ENCODE measurements at places on chromosomes 5 and 9.

- DNase-seq = no peak
Measured at GRCh38 chr5:159911349-159911748, 4.9 kb upstream of the ADRA1B start.

GRCh38 chr5:111394586-111394985 lies 117.7 kb downstream of the STARD4 start:
- no peak for DNase-seq

DNA sequence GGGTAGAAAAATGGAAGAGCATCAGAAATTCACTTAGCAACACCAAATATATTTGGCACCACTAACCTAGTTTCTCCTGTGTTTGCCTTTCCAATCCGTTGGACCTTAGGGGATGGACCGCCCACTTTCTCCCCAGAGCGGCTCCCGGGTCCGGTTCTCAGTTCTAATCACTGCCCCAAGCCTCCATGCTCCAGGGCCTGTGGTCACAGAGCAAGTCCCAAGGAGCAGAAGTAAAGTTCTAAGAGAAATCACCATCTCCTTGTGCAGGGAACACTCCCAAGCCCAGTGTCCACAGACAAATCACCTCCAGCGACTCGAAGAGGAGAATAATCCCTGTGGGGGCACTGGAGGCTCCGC lies 728 bp upstream of the SLC1A1 start:
- DNase-seq = no peak

- DNase-seq = no peak
Measured at GRCh38 chr5:9278921-9279603, 266.8 kb downstream of the SEMA5A start.

DNA sequence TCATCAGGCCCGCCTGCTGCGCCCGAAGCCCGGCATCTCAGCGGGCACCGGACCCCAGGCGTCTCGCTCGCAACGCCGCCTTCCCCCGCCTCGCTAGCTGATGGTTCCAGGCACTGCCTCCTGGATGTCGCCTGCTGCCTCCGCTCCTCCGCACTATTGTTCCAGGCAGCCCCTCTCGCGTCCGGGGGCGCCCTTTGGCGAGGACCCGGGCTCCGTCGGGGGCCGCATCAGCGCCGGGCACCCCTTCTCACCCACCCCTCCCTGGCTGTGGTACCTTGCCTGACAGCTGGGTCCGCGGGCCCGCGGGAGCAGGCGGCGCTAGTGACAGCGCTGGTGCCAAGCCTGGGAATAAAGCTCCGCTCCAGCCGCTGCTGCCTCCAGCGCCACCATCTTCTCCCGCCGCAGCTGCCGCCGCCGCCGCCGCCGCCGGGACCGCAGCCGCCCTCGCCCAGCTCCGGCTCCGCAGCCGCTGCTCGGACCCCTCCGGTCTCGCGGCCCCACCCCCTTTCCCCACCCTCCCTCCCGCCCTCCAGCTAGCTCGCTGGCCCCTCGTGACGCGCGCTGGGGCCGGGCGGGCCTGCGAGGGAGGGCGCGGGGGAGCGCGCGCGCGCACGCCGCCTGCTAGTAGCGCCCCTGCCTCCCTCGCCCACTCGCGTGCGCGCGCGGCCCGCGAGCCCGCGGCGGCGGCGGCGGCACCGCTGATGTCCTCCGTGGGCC lies at the start of gene APBA1:
Gene APBA1 (minus strand): TSS at position 493 of the 717 bp plus-strand sequence.
- DNase-seq = no peak

- no peak for DNase-seq
Measured at GRCh38 chr9:96501633-96502538, 51.9 kb downstream of the HABP4 start.

GRCh38 chr5:170743876-170744212 lies 39.7 kb upstream of the GABRP start:
- no peak for DNase-seq

DNA sequence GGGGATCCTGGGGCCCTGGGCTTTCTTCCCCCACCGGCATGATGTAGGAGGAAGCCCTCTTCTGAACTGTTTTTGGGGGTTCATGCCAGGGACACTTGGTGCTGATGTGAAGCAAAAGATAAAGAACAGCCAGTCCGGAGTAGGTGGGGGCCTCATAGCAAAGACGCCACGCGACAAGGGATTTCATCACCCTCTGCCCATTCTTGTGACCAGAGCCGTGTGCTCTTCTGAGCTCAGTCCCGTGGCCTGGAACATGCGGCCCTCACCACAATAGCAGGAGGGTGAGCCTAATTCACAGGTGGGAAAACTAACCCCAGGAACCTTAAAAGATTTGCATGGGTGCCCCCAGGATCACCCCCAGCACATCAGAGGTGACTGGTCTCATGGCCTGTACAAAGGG lies 225.9 kb downstream of the HSPA4 start:
- no peak for DNase-seq

GRCh38 chr9:36191290-36191645 lies 547 bp downstream of the CLTA start:
- DNase-seq = no peak

DNA sequence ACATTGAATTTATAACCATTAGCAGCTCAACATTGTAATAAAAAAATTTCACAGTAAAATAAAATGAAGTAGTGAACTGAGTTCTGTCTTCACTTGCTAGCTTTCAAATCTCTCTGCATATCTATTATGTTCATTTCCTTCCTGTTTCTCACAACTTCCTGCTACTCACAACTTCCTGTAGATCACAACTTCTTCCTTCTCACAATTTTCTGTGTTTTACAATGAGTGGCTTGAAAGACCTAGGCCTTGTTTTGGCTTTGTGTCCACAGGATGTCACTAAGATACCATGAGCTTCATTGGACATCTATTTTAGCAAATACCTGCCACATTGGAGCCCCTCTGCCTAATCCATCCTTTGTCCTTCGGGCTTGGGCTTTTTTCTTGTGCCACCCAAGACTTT lies 480.3 kb upstream of the ADAMTS16 start:
- DNase-seq = no peak

DNA sequence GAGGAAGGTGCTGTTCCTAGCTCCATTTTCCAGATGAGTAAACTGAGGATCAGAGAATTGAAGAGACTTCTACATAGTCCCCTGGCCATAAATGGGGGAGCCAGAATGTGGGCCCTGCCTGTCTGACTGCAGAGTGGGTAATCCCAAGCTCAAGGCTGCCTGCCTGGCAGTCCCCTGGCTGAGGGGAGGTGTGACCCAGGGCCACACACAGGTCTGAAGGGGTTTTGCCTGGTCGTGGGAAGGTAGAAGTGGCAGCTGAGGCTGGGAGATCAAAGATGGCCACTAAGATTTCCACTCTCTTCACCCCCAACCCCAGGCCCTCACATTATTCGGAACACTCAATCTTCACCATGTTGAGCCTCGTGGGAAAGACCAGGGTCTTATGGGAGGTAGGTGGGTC lies 176.3 kb downstream of the MACROH2A1 start:
- no peak for DNase-seq

DNA sequence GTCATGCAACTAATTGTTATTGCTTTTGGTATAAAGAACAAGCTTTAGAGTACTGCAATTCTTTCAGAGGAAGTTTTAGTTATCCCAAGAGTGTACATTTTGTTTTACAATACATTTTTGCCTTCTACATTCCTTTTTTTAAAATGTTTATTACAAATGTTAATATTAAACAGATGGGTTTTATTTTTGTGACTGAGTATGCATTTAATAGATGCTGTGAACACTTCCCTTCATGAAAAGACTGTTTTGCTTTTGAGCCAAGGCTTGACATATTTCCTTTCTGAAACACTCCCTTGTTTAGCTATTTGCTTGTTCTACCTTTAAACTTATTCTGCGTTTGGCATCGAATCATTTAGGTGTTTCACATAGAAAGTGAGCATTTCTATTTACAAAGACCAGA lies 14.8 kb upstream of the ZNF474 start:
- DNase-seq = no peak

DNA sequence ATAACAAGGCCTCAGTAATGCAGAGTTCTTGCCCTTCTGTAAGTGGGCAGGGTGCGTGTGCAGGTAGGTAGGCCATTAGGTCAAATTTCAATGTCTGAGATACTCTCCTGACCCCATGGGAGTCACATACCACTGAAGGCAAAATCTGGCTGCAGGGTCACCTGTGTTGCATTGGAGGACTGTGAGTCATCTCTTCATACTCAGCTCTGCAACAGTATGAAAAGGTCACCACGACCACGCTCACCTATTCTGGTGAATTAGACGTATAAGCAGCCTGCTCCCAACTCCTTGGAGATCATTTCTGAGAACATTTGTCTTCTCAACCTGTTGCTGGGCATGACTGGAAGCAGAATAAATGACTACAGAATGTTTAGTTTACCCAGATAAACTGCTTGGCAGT lies 599.8 kb downstream of the PDE4D start:
- no peak for DNase-seq

DNA sequence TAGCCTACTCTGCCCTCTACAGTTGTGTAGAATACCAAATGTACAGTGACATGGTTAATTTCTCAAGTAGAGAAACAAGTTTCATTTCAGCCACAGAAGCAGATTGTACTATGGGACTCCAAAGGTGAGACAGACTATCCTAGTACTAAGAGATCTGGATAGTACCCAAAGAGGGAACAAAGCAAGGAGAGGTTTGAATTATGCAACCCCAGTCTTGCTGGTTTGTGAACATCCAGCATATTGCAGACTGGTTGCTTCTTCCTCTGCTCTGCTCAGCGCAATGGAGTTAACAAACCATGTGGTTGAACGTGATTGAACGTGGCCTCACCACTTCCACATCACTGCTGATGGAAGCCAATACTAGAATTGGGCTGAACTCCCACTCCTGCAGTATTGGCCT lies 43.3 kb upstream of the ALDOB start:
- no peak for DNase-seq

- no peak for DNase-seq
Measured at GRCh38 chr9:112408275-112408674, 28.4 kb downstream of the HSDL2 start.

DNA sequence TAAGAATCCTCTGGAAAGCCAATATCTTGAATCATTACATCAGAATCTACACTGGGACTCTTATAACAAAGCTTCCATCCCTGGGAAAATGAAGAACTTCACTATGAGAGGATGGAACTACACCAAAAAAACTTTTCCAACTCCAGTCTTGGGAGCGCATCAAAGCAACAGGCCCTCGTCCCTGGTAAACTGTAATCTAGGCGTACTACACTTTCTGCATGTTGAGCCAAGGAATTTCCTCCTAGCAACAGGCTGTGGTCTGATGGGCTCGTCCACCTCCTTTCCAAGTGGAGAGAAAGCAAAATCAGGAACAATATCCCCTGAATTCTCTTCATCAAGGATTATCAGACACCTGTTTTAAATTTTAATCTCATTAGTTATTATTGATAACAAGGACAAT lies 94.1 kb downstream of the NFIB start:
- no peak for DNase-seq

DNA sequence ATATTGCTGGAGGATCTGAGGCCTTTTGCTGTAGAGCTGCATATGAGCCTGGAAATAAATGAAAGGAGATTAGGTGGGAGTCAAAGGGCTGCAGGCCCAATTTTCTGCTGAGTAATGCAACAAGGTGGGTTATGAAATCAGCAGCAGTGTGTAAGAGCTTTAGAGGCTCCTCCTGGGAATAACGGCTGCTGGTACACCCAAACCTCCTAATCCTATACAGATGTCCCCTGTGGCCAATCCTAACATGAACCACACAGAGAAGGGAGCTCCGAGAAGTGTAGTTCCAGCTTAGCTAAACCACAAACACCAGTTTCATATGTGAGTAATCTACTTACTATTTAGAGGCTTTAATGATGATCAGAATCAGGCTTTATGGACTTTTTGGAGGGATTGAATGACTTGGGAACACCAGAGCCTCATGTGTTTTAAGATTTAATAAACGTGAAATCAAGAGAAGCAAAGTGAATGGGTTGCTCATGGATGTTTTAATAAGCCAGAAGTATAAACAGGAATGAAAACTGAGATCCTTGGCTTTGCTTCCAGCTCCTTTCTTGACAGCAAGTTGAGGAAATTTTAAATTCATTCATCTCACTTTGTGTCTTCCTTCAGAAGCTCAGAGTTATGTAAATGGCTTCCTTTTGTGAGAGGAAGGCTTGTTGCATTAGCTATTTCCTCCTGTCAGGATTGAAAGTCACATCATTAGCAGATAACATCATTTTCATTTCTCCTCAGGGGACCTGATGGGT lies 437.5 kb downstream of the TMEM232 start:
- DNase-seq = peak; percentile 78

DNA sequence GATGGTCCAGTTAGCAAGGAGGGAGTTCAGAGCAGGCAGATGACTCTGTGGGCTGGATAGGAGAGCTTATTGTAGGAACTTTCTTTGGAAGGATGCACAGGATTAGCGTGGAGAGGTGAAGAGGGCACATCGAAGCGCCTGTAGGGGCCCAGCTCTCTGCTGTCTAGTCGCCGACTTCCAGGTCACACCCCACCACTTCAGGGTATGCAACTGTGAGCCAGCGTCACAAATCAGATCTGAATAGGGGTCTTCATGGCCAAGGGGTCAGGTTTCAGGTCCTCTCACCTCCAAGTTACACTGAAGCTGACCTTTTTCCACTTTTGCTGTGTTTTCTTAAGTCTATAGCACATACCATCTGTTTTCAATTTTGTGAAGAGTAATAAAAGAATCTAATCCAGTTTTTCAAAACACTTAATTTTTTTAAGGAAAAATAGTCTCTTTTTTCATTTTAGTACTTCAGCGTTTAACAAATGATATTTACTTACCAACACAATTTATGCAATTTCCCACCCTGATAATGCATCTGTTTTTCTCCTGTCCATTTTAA lies 364.2 kb upstream of the CLINT1 start:
- no peak for DNase-seq

GRCh38 chr5:139712412-139712811 lies 64.3 kb downstream of the CXXC5 start:
- no peak for DNase-seq

DNA sequence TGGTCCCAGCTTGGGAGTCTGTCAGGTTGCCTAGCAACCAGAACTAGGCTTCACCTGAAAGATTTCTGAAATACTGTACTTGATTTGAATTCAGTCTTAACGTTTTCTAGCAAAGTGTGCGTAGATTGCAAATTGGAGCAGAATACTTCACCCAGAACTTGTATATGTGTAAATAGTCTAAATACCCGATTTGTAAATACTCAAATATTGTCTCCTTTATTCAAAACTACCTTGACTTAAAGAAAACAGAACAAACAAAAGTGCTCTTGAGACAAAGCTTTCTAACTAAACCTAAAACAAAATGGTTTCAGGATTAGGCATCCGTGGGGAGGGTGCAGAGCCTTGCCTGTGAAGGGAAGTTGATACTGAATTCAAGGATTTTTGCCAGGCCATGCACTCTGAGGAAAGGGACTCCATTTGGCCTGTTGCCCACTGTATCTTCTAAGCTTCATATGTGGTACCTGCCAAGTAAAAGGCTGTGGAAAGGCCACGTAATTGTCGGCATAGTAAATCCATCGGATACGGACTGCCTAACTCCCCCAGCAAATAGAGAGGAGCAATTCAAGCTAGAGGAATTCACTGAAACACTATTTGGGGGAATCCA lies 744 bp upstream of the HMGCS1 start:
- no peak for DNase-seq

Measured in SK-N-MC (cell line).